ENCODE measurements at places on chromosomes 16 and 17.

DNA sequence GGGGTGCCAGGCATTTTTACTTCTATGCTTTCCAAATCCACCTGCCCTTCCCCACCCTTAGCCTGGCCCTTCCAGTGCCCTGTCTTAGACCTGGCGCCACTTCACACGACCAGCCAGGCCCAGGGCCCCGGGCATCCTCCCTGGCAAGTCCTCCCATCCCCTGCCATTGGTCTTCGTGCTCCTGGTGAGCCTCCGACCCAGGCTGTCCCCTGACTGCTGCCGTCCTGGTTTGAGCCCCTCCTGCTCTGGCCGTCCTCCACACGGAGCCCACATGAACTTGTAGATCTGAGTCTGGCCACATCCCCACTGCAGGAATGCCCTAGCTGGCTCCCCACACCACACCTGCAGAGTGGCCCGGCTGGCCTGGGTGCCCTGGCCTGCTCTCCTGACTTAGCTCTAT is 44.0 kb downstream of the PRMT7 start:
- DNase-seq: no peak

- no peak for DNase-seq
Measured at GRCh38 chr16:23016368-23016767, 132.9 kb downstream of the USP31 start.

- DNase-seq: no peak
Measured at GRCh38 chr16:80463326-80463725, 77.5 kb upstream of the DYNLRB2 start.

DNA sequence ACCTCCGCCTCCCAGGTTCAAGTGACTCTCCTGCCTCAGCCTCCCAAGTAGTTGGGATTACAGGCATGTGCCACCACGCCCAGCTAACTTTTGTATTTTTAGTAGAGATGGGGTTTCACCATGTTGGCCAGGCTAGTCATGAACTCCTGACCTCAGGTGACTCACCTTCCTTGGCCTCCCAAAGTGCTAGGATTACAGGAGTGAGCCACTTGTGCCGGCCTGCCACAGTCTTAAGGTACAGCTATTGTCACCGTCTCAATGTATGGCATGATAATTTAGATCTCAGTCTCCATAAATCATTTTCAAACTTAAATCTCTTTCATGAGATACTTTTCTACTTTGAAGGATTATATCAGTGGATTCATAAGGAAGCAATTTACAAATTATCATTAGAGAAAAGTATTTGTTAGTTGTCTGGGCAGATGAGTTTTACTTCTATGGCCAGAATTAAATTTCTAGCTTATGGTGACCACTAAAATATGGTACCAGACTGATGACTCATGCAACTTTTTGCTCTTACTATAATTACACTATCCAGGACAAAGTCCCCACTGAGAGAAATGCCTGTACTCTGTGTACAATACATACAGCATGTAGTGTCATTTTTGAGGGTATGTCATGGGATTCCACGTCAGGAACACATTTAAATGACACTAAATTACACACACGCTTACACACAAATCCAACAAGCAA is 1230.3 kb upstream of the GOT2 start:
- DNase-seq: no peak

- no peak for DNase-seq
Measured at GRCh38 chr17:74332763-74333283, 6.8 kb downstream of the KIF19 start.

DNA sequence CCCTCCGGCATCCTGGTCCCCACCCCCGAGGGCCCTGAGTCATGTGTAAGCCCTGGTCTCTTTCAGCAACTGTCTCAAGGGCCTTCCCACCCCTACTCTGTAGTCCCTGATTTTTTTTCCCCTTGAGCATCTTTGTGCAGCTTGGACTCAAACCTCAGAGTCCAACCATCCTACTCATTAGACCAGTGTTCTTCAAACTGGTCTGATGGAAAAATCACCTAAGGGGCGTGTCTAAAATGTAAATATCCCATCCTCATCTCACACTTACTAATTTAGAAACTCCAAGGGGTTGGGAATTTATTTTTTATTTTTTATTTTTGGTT is 624 bp downstream of the G6PC3 start:
- no peak for DNase-seq

DNA sequence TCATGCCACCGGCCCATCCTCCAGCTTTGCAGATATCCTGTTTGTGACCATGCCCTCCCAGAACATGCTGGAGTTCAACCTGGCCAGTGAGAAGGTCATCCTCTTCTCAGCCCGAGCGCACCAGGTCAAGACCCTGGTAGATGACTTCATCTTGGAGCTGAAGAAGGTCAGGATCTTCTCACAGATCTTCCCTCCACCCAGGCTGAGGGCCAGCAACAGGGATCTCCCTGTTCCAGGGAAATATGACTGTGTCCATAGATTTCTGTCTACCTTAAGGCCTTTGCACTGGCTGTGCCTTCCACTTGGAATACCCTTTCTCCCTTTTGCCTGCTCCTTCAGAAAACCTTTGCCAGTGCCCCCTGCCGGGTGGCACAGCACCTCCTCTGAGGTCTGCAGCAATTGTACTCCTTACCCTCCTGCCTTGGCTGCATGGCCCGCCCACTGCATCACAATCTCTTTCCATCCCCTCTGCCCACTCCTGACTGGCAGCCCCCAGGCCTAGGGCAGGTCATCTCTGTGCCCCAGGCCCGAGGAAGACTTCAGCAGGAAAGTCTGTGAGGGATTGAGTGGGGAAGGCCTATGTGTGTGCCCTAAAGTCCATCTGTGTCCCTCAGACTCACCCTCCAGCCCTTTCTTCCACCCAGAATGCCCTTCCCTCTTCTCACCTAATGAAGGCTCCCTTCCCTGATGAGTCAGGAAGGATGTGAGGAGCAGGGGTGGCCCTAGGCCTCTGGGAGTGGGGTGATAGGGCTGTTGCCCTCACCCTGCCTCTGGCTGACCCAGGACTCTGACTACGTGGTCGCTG is 27.3 kb upstream of the ALKBH5 start:
- no peak for DNase-seq

GRCh38 chr17:76458580-76459490 is 5.9 kb upstream of the UBE2O start:
- DNase-seq: no peak

DNA sequence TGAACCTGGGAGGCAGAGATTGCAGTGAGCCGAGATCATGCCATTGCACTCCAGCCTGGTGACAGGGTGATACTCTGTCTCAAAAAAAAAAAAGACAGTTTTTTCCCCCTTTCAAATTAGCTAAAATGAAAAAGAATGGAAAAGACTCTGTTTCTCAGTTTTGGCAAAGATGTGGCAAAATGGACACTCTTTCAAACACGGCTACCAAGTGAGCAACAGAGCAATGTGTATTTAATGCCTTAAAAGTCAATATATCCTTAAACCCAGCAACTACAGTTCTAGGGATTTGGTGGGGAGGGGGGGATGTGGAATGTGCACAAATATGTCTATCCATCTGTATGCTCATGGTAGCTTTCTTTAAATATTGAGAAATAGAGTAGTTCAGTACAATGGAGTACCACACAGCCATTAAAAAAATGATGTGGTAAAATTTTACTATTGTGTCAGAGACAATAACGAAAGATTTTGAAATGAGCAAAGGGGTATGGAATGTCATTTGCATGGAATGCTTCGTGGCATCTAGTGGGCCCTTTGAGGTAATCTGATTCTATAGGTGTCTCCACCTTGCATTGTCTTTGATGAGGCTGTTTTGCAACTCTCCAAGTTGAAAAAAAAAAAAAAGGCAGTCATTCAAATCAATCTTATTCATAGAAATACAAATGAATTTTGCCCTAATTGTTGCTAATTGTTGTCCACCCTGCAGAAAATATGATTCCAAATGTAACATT is 108.1 kb downstream of the AXIN2 start:
- no peak for DNase-seq

DNA sequence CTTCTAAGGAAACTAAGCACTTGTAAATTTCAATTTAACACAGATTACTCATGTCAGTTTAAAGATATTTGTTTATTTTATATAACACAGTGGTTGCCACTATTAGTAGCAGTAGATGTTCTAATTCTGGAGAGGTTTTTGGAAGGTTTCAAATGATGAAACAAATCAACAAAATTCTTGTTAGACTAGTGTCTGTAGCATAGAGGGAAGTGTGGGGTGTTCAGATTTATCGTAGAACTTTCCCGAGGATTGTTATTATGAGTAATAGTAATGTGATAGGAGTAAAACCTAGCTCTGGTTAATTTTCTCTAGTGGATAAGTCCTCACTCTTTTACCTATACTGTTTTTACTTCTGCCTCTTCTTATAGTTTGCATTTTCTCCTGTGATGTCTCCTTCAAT is 6.3 kb downstream of the GAN start:
- no peak for DNase-seq

- no peak for DNase-seq
Measured at GRCh38 chr16:89187032-89187769, 13.1 kb downstream of the SLC22A31 start.

- DNase-seq: no peak
Measured at GRCh38 chr16:57127037-57127763, 34.8 kb downstream of the CPNE2 start.

DNA sequence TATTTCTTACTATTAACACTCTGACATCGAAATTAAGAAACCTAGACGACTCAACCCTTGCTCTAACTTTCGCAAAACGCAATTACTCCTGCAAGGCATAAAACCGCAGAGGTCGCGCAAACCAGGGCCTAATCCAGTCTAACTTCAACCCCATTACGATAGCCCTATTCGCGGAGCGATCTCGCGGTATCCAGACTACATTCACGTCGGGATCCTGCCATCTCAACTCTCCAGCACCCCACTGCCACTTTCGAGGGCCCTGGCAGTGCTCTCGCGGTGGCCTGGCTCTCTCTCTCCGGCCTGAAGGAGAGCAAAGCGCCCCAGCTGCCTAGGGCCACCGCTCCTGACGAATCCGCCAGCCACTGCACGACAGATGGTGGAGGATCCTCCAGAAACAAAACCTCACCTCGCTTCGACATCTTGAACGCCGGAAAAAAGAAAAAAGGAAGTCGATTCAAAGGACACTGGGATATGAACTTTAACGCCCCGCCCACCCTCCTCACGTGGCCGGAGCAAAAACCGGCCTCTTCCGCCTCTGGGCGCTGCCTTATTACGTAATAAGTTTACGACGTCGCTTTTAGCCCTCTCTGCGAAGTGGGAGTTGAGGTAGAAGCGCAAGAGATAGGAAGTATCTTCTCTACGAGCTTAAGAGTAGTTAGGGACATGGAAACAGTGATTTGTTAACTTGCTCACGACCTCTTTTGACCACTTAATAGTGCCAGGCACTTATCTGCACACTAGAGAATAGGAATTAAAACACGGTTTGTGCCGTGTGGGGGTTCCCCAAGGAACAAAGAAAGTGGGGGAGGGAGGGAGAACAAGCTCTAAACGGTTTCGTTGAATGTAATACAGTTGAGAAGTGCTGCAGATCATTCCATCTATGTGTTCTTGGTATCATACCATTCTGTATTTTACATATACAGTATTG is at the start of gene RPL23:
RPL23 (minus strand) TSS at position 430 of the 928 bp plus-strand sequence; CDS start at position 419, 11 bp downstream.
- DNase-seq: peak; percentile 96

GRCh38 chr17:4901108-4901647 is 1.7 kb downstream of the CHRNE start:
- DNase-seq: no peak

DNA sequence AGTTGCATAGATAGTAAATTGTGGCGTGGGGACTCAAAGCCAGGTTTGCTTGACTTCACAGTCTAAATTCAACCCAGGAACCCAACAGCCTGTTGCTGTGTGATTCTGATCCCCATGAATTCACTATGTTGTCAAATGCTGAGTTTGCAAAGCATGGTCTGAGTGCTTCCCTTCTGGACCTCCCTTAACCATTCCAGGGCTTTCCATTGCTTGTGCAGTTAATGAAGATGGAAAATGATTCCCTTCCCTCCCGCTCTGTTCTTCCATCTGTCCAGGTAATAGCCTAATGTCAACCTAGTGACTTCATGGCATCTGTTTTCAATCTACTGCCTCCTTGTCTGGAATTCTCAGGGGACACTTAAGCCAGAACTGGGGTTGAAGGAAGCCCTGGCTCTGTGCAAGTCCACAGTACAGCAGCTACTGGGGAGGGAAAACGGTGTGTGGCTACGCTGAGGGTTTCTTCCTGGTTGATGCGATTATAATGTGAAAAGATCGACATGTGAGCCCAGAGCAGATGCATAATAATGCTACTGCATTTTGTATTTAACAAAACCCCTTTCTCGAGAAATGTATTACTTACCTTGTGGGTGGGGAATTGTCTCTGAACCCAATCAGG is 206.7 kb downstream of the CDH13 start:
- no peak for DNase-seq

GRCh38 chr16:54554581-54554980 is 268.0 kb upstream of the IRX3 start:
- DNase-seq: no peak

GRCh38 chr16:9409560-9410493 is 318.4 kb downstream of the HAPSTR1 start:
- DNase-seq: no peak

GRCh38 chr16:22321340-22322001 is 24.3 kb downstream of the POLR3E start:
- peak; percentile 84 for DNase-seq

- DNase-seq: no peak
Measured at GRCh38 chr17:79201119-79201518, 126.5 kb downstream of the ENGASE start.

DNA sequence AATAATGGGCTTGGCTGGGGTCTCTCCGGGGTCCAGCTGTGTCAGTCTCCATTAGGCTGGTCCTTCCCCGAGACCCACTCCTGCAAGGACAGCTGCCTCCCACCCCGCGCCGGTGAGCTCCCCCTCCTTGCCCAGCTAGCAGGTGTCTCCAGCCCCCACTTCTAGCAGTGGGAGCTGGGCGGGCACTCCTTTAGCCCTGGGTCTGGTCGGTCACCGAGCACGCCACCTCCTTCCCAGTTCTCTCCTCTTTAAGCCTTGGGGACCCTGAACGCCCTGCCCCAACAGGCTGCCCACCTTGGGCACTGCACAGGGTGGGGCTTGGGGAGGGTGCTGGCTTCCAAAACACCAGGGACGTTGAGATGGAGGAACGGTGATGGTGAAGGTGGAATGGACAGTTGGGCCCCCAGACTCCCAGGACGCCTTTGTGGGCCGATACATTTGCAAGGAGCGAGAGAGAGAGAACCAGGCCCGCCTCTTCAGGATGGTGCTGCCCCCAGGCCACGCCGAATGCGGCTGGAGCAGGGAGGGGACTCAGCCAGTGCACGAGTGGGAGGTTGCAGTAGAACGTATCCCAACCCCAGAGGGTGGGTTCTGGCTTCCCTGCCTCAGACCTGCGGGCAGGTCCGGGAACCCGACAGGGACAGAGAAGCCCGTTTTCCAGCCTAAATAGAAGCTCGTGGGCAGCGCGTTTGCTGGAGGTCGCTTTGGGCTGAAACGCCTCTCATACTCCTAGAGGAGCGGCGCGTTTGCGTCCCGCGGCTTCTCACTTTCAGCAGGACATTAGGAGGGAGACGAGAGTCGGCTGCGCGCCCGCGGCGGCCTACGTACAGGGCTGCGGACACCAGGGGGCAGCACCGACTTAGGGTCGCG is 10.7 kb downstream of the TBX2 start:
- no peak for DNase-seq

All from cerebellum (tissue), 4 donors.